ENCODE measurements at places on chromosomes 5 and 9.
A peak's percentile ranks its signal among the peaks of the same experiment; 100 is the strongest.

DNA sequence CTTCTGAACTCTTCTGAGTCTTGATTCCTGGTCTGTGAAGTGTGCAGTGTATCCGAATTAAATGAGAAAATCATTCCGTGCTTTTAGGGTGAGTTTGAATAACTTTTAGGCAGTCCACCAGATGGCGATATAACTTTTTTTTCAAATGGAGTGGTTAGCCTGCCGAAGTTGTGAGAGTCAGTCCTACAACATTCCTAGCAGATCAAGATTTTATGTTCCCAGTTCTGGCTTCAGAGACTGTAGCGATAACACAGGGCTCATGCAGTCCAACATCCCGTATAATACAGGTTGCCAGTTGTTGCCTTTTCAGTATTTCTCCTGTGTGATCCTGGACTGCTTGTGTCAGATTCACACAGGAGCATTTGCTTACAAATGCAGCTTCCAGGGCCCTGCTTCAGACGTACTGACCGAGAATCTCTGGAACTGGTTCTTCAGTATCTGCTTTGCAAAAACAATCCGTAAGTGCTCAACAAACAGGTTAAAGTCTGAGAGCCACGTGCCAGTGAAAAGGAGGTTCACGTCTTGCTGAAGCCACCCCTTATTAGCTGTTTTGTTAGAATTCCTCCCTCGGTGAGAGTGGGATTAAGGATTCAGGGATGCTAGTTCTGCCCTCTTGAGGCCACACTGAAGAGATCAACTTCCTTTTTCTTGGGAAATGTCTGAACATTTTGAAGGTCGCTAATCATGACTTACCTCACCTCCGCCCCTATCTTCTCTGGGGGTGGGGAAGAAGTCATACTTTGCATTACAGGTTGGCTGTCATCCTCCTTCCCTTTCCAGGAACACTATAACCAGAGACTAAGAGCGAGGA, 22.8 kb downstream of the SMIM3 start:
- DNase-seq: peak; percentile 66

DNA sequence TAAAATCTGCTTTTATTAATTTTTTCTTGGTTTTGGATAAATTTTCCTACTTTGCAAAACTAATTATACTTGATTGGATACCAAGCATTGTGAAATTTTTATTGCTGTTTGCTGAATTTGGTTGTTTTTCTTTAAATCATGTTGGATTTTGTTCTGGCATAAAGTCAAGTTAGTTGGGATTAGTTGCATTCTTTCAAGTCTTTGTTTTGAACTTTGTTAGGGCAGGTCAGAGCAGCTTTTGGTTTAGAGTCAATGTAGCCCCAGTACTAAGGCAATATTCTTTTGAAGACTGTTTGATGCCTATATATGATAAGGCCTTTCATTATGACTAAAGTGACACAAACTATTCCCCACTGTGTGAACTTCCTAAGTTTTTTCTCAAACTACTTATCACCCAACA, 531.1 kb downstream of the RASEF start:
- no peak for DNase-seq

DNA sequence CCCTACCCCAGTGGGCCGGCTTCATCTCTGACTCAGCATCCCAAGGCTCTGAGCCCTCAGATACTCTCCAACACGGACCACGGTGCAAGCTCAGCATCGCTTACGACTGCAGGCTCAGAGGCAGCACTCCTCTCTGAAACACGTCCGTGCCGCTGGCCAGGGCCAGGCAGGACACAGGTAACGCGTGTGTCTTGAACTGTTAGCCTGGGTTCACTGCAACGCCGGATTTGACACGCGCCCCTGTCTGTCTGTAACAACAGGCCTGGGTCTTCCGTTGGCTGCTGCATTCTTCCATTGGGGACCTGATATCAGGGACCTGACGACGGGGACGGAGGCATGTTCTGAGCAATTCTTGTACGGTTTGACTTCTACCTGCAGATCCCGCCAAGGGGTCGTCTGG, 6.4 kb downstream of the SLC6A3 start:
- no peak for DNase-seq

DNA sequence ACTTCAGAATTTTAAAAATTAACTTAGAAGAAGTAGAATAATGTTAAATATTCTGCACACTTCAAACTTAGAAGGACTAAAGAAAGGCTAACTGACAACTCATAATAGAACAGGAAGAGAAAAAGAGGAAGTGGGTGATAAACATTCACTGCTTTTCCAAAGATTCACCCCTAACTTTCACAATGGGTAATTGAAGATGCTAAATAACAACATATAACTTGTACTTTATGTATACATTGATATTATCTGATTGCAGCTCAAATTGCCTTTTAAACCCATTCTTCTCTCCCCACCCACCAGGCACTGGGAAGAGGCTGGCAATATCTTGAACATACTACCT, 376.6 kb downstream of the EFNA5 start:
- DNase-seq: no peak

GRCh38 chr5:159497221-159497620, 166.9 kb upstream of the IL12B start:
- no peak for DNase-seq

- no peak for DNase-seq
Observed at GRCh38 chr5:161002571-161003074, 150.6 kb upstream of the ATP10B start.

DNA sequence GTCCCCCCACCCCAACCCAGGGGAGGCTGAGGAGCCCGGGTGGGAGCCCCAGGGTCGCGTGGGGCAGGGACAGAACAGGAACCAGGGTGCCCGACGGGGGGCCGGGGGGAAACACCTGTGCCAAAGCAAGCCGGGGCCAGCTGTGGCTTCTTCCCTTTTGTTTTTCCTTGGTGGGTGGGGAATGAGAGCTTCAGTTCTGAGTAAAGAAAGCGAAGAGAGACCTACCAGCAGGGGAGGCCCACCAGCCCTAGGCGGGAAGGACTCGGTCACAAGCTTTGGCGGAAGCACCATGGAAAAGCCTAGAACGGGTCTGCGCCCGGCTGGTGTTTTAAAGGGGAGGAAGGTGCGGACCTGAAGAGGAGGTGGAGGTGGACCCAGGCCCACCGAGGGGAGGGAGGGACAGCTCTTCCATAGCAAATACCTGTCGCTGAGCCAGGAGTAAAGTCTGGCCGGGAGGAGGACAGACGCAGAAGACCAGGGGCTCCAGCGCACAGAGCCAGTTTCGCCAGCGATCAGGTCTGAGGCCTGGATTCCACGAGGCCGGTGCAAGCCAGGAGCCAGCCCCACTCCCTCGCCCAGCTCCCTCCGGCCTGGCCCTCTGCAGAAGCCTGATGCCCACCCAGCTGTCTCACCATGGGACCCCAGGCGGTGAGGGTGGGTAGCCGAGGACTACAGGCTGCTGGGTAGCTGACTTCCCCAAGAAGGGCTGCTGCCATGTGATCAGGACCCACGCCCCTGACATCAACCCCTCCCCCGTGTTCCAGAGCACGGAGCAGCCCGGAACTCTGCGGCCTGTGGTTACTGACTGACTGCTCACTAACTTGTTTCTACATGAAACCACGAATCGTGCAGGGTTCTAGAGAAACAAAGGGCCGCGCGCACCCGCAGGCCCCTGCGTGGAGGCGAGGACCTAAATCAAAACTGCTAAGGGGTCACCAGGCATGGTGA, 849 bp upstream of the MGAT1 start:
- no peak for DNase-seq

DNA sequence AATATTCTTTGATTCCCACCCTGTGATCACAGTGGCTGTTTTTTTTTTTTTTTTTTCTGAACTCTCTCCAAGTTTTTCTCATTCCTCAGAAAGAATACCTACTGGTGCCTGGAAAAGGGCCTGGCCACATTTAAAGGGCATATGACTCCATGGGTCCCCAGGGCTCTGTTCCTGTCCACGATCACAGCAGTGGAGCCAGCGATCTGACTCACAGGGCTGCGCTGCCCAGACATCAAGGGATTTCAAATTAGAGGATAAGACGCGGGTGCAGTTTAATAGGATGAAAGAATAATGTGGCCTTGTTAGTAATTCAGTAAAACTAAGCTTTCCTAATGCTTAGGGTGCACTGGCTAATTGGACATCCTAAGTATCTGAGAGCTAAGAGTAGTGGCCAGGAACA, 175.1 kb upstream of the MSX2 start:
- DNase-seq: no peak

DNA sequence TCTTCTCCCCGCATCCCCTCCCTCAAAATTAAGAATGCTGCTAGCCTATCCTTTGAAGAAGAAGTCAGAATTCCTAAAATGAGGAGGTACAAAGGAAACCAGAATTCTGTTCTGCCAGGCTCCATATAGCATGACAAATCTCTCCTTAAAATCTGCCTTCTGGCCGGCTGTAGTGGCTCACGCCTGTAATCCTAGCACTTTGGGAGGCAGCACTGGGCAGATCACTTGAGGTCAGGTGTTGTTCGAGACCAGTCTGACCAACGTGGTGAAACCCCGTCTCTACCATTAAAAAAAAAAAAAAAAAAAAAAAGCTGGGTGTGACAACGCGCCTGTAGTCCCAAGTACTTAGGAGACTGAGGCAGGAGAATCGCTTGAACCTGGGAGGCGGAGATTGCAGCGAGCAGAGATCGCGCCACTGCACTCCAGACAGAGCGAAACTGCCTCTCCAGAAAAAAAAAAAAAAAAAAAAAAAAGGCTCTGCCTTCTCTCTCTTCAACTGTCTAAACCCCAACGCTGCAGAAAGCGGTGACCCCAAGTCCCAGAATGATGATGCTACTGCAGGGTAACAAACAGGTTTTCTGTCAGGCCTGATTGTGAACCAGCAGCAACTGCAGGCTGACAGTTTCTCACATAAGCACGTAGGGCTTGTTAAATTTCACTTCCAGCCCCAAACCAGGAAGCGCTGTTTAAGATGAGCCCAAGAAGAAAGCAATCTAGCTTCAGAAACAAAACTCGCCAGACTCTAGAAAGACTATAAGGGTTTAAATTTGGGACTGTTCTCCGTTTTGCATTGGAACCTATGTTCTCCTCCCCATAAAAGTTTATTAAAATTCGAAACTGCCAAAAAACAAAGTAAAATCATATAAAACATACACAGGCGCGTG, 963 bp upstream of the CAST start:
- peak; percentile 29 for DNase-seq

- DNase-seq: no peak
Observed at GRCh38 chr5:37721447-37721871, 118.4 kb downstream of the GDNF start.

DNA sequence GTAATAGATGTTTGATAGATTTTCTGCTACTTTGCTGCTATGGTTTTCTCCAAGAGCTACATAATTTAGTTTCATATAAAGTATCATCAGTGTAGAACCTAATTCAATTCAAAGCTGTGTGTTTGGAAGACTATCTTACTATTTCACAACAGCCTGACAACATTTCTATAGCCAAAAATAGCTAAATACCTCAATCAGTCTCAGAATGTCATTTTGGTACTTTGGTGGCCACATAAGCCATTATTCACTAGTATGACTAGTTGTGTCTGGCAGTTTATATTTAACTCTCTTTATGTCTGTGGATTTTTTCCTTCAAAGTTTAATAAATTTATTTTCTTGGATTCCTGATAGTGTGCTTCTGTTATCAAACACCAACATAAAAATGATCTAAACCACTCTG, 35.1 kb upstream of the CCDC152 start:
- no peak for DNase-seq

GRCh38 chr5:124919747-124920525, 173.5 kb upstream of the ZNF608 start:
- DNase-seq: no peak

- DNase-seq: no peak
Observed at GRCh38 chr5:72167804-72168203, 60.5 kb downstream of the MAP1B start.

GRCh38 chr5:62305715-62306322, at the start of gene KIF2A:
Gene KIF2A (plus strand): TSS chr5:62306206. CDS start chr5:62306473, 267 bp downstream.
- DNase-seq: peak; percentile 96

GRCh38 chr5:1390861-1391600, 46.1 kb upstream of the CLPTM1L start:
- DNase-seq: no peak

GRCh38 chr9:87763286-87763685, 37.4 kb downstream of the CTSL start:
- DNase-seq: no peak

DNA sequence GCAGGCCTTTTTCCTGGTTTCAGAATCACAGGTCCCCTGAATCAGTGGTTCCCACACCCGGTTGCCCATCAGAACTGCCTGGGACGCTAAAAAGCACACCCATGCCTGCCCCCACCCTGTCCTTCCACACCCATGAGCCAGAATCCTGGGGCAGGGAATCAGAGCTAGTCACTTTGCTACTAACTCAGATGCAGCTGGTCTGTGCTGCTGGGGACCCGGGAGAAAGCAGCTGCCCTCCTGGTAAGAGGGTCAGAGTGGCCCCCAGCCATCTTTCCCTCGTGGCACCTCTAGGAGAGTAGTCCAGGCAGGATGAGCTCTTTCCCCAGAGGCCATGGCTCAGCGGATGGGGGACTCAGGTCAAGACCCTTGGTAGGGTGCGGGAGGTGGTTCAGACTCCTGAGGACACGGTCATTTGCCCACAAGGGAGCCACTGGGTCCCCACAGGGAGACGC, 11.3 kb upstream of the NUP214 start:
- DNase-seq: no peak

GRCh38 chr9:96420468-96421219, 2.5 kb upstream of the ZNF367 start:
- no peak for DNase-seq

DNA sequence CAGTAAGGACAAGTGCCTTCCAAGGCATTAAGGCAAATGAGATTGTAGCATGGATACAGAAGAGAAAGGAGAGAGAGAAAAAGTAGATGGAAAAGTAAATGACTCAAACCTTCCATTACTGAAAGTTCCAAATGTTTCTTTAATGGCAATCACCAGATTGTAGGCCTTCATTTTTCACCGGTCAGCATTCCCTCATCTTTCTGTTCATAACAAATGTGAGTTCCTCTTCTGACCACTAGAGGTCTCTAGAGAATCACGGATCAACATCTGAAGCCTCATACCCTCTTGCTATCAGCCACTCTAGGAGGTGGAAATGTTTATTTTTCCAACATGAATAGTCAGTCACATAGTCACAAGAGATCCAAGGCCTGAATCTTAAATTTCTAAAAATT, 73.6 kb upstream of the RPS23 start:
- peak; percentile 69 for DNase-seq

GRCh38 chr5:115599502-115599901, 2.8 kb downstream of the TICAM2 start:
- DNase-seq: no peak

Data from HEK293T (cell line).